Ovary (tissue), 10 donors: ENCODE measurements at places on chromosomes 5 and 9. TPM values are rescaled to one million over a fixed set of nuclear protein-coding genes. Genes with fewer than 3 reads are reported as not detected.

DNA sequence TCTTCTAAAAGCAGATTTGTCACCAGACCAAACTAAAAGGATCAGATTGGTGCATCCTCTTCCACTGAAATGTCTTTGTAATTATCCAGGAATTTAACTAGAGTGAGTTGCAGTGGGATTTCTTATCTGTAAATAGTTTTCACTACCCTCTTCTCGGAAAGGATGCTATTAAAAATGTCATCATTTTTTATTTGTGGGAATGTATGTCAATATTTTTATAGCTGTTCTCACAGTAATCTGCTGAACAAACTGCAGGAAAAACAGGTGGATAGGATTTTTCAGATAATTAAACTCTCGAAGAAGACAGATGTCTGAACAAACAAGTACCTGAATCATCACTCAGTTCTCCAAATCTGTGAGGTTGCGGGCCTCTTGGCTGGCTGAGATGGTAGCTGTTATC lies 62.7 kb downstream of the RAB14 start:
- no peak for DNase-seq

- DNase-seq: no peak
Measured at GRCh38 chr5:91443023-91443422, 59.9 kb upstream of the ARRDC3 start.

DNA sequence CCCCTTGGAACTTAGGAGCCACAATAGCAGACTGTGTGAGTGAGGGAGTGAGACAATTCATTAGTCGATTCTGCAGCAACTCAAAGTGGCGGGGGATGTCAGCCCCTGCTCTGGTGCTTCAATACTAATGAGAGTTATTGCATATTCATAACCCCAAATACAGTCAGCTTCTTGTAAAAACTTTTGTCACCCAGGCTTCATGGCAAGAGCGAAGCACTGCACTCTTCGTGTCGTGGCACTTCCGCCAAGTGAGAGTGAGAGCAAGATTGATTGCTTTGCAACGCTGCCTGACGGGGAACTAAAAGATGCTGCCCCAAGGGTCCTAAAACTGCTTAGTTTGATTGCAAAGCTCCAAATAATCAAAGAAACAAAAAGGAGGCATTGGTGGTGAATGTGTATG lies 150.9 kb downstream of the NR2F1-AS1 start:
- DNase-seq: no peak

RLN1 gene
- total RNA-seq: not detected

PLAC8L1 gene
- not detected for total RNA-seq
